ENCODE measurements at places on chromosomes 7 and 10.

- DNase-seq = no peak
Observed at GRCh38 chr7:2169923-2170575, 62.7 kb downstream of the MAD1L1 start.

DNA sequence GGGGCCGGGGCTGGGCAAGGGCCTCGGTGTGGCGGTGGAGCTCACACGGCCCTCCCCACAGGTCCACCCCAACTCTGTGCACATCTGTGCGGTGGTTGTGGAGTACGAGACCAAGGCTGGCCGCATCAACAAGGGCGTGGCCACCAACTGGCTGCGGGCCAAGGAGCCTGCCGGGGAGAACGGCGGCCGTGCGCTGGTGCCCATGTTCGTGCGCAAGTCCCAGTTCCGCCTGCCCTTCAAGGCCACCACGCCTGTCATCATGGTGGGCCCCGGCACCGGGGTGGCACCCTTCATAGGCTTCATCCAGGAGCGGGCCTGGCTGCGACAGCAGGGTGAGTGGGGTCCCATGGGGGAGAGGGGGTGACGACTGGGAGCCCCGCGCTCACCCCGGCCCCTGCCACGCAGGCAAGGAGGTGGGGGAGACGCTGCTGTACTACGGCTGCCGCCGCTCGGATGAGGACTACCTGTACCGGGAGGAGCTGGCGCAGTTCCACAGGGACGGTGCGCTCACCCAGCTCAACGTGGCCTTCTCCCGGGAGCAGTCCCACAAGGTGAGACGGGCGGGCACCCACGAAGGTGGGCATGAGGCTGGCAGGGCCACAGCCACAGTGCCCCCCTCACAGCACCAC is 8.8 kb downstream of the TMEM120A start:
- no peak for DNase-seq

DNA sequence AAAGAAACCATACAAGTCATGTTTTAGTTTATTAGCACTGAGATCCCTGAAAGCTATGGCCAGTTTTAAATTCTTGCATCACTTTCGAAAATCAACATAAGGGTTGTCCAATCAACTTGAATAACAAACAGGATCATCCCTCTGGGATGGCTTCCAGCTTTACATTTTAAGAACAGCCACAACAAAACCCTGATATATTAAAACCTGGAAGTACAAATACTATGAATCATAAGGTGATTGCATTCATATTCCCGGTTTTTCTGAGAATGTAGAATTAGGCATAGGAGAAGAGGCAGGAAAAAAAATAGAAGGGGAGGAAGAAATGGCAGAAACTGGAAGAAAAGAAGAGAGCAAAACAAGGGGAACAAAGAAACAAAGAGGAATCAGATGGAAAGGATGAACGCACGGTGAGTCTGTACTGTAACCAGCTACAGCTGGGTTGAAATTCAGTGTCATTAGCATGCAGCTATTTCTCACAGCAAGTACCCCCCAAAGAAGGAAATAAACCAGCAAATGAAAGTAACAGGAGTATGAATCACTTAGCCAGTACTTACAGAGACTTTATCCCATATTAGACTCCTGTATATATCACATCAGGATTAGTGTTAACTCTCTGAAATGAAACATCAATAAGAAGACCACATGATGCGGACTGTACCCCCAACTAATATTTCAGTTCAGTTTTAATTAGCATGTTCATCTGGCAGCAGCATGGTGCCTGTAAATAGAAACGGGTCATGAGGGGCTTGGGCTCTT is 301.3 kb downstream of the RNLS start:
- no peak for DNase-seq

- no peak for DNase-seq
Observed at GRCh38 chr10:29881336-29881771, 178.0 kb downstream of the JCAD start.

DNA sequence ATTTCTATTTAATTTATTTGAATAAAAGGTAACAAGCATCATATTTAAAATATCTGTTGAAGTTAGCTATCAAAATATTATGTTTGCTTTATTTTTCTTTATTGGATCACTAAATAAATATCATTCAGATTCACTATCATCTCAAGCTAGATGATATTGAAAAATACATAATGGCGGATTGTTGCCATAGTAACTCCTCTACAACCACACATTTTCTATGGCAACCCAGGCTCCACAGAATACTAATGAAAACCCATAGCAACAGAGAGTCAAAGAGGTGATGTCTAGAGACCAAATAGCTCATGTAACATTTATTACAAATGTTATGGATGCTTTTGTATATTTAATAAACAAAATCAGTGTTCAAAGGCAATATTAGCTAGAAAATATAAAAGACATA is 148.9 kb upstream of the CDK1 start:
- DNase-seq = no peak

- DNase-seq = no peak
Observed at GRCh38 chr10:77226020-77226419, 411.6 kb downstream of the KCNMA1 start.

DNA sequence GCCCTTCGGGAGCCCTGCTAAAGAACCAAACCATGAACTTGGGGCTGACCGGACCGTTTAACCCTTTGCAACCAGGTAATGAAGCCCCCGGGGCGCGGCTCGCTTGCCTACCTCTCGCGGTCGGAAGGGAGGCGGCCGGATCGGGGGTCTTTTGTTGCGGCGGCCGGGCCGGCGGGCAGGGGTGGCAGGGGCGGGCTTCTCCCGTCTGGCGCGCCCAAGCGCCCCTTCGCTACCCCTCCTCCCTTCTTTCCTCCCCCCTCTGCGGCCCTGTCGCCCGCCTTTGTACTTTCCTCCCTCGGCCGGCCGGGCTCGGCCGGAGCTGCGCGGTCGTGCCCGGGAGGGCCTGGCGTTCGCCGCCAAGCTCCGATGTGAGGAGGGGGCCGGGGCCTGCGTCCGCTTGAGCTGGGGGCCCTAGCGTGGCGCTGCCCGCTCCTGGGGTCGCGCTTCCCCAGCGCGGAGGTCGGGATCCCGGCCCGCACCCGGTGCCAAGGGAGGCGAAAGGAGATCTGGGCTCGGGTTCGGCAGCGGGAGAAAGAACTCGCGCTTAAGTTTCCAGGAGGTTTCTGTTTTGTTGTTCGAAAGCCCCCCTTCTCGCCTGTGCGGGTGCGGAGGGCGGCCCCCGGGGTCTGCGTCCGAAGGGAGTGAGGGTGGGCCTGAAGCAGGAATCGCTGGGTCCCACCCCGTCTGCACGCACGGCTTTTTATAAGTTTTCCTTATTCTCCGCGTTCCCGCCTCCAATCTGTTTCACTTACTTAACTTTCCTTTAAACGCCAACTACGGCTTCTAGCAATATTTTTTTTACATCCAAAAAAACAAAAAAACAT is 436.8 kb upstream of the GALNT17 start:
- DNase-seq = no peak

- no peak for DNase-seq
Observed at GRCh38 chr10:43402880-43403452, 6.0 kb downstream of the HNRNPF start.

DNA sequence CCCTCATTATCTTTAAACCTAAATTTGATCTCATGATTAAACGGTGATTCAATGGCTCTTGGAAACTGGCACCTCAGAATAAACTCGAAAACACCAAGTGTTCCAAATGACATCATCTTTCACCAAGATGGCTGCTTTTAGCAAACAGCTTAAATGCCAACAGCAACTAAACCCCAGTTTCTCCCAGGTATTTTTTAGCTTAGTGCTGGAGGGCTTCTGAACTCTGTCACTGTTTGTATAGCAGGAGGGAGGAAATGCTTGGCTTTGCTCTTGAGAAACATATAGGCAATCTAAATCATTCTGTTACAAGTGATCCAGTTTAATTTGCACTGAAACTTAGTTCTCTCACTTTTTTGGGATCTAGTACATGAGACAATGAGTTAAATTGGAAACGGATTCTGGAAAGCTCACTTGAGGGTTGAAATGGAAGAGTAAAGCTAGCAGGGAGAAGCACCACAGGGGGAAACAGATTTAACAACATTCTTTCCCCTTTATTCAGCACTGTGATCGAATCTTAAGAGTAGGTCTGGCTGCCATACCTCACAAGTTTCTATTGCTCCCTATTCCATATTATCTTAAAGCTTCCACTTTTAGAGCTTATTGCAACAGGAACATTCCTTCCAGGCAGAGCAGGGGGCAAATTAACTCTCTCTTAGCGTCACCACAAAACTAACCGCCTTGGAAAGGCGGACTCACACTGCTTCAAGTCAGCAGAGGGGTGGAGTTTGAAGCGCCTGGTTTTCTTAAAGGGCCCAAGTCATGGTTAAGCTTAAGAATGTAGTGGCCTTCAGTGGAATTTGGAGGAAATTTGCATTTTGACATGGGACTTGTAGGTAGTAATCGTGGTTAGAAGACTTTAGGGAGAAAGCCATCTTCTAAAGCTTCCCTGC is 1.8 kb upstream of the CCDC6 start:
- DNase-seq = peak; percentile 76

DNA sequence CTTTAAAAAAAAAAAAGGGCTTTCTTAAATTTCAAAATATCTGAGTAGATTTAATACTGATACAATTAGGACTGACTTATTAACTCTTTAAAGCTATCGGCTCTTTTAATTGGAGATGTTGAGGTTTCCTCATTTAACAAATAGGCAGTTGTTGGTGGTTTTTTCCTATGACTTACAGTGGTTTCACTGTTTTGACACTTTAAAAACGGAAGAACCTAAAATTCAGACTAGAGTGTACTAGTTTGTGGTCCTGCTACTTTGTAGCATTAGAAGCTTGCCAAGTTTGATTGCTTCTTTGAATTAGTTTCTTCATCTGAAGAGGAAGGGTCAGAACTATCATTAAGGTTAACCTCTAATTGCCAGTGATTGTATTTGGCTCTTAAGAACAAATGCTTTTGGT is 27.7 kb downstream of the CUL1 start:
- DNase-seq = no peak

DNA sequence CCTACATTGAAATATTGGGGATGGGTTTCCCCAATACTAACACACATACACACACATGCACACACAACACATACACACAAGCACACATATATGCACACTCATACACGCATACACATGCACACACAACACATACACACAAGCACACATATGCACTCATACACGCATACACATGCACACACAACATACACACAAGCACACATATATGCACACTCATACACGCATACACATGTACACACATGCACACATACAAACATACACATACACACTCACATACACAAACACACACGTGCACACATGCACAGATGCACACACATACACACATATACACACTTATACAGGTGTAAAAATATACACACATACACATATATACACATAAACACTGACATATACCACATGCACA is 127.4 kb upstream of the C7orf33 start:
- DNase-seq = no peak

- DNase-seq = no peak
Observed at GRCh38 chr10:3312403-3312940, 139.9 kb upstream of the PITRM1 start.

DNA sequence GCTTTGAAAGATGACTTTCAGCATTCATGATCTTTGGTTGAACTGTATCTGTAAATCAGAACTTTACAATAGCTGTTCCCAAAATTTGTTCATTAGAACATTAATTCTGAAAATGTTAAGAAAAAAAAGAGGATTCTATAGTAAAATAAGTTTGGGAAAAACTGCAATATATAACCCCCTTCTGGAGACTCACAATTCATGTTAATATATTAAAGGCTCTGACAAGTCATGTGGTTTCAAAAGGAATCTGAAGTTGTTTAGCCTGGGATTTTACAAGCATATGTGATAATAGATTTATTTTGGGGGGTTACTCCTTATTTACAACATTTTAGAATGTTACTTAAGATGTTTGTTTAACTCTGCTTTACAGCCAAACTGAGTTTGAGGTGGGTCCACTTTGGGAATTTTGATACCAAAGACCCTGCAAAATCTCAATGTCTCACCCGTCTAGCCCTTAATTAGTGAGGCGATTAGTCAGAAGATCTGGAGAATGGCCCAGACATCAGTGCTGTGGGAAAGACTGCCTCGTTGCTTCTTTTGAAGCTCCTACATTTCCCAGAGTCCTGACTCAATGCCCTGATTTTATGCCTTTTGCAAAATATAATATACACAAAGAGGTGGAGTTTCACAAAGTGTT is 40.0 kb downstream of the CDK1 start:
- DNase-seq = no peak

DNA sequence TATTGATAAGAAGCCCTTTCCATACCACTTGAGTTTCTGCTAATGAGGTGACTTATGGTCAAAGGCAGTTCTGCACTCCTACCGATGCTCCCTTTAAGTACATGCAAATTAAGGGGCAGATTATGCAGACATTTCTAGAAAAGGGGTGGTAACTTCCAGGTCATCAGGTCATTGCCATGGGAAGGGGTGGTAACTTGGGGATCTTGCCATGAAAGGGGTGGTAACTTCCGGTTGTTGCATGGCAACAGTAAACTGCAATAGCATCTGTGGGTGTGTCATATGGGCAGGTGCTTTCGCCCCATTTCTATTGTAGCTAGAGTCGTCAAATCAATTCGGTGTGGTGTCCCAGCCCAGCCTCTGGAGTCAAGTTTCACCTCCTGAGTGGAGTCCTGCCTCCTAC is 150.9 kb downstream of the UBE2H start:
- DNase-seq = no peak

DNA sequence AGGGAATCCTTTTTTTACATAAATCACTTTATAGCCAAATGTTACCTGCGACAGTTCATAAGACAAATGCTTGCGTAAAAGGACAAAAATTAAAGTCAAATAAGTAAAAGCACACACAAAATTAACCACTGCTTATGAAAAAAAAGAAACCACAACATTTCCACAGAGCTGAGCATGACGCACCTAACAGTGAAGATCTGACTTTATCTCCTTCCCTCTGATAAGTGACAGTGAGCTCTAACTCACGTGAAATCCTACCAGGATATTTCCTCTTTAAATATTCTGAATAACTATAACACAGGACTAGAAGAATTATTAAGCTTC is 225.5 kb downstream of the SFMBT2 start:
- no peak for DNase-seq

- peak; percentile 15 for DNase-seq
Observed at GRCh38 chr7:90709501-90710465, 113.7 kb downstream of the CDK14 start.

- peak; percentile 8 for DNase-seq
Observed at GRCh38 chr10:126104767-126105166, 208.4 kb downstream of the FANK1 start.

GRCh38 chr7:112997831-112998230 is 88.8 kb downstream of the GPR85 start:
- no peak for DNase-seq

DNA sequence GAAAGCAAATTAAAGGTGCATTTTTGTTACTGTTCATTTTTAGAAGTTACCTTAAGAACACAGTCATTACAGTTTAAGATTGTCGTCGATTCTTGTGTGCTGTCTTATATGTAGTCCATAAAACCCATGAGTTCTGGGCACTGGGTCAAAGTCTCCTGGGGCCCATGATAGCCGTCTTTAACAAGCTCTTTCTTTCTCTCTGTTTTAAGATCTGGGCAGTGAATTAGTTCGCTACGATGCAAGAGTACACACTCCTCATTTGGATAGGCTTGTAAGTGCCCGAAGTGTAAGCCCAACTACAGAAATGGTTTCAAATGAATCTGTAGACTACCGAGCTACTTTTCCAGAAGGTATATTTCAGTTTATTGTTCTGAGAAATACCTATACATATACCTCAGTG is 90.7 kb upstream of the CAPZA2 start:
- DNase-seq = no peak

- peak; percentile 90 for DNase-seq
Observed at GRCh38 chr10:15254808-15255648, 86.5 kb upstream of the NMT2 start.
